Renal pelvis (tissue), 12 donors: ENCODE measurements at places on chromosomes 1 and 21.

DNA sequence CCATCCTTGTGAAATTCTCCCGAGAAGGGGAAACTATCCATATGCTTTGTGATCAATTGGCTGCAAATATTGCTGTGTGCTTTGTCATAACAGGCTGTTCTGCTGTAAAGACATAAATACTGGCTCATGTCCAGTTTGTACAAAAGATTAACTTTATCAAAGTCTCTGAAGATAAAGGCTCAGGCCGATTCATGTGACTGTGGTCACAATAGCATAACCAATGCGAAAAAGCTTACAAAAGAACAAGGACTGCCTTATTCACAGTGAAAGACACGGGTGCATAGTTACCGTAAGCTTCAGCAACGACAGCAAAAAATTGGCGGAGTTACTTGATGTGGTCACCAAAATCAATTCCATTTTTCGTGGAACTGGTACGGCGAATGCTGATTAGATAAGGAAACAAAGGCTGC lies 173.6 kb upstream of the CHRM3 start:
- no peak for DNase-seq

DNA sequence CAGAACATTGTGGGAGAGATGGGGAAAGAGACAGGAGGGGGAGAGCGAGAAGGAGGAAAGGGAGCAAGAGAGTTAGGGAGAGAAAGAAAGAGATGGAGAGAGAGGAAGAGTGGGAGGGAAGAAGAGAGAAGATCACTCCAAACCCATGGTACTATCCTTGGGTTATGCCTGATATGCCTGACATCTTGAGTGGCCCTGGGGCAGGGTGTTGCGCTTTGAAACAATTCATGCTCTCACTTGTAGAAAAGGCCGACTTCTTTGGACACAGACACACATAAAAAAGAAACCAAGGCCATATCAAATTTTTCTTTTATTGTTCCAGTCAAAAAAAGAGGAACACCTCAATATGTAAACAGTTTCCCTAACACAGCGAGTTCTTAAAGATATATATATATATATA lies 240.5 kb downstream of the DYRK1A start:
- no peak for DNase-seq

GRCh38 chr1:93448292-93448982 lies 519 bp downstream of the FNBP1L start:
- DNase-seq, result peak; percentile 48

DNA sequence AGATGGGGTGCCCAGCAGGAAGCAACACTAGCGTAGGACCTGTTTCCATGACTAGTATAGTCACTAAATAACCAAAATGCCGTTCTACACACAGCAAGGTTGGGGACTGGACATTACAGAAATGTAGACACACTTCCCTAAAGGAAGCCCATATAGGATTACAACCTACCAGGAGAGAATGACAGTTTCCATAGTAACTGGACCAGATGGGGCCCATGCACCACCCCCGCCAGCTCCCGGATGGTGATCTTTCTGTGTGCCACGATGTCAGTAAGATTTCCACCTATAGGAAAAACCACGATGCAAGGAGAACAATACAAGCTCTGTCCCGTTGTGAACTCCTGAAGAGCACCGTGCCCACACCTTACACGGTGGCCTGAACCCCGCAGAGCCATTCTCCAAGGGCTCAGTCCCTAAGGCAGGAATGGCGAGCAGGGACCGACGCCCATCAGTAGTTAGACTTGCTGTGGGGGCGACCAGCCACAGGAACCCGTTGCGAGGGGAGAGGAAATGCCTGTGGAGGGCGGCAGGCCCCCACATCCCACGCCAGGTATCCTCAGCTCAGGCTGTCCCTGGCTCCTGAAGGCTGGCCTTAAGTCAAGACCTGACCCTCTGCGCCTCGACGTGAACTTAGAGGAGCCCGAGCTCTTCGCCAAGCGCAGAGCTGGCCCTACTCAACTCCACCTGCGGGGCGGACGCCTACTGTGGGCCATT lies 13.6 kb upstream of the CEP85 start:
- peak; percentile 8 for DNase-seq

- DNase-seq, result no peak
Measured at GRCh38 chr1:20255666-20256065, 35.0 kb upstream of the VWA5B1 start.

GRCh38 chr1:9723068-9723805 lies 71.7 kb downstream of the PIK3CD start:
- no peak for DNase-seq

DNA sequence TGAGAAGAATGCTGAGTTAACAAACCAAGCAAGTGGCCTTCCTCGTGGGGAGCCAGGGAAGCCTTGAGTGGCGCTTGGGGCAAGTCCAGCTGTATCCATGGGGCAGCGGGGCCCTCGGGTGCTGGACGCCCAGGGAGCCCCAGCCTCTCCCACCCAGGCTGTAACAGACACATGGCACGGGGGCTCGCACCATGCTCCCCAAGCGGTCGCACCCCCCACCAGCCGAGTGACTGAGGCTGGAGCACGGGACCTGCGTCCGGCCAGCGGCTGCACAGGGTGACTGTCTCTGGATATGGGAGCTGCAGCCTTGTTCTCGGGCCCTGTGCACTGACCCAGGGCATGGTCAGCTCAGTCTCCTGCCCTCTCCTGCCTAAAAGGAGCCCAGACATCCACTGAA lies 53.9 kb upstream of the ACTRT2 start:
- no peak for DNase-seq

GRCh38 chr1:48055876-48056764 lies 58.9 kb upstream of the TRABD2B start:
- DNase-seq, result no peak

DNA sequence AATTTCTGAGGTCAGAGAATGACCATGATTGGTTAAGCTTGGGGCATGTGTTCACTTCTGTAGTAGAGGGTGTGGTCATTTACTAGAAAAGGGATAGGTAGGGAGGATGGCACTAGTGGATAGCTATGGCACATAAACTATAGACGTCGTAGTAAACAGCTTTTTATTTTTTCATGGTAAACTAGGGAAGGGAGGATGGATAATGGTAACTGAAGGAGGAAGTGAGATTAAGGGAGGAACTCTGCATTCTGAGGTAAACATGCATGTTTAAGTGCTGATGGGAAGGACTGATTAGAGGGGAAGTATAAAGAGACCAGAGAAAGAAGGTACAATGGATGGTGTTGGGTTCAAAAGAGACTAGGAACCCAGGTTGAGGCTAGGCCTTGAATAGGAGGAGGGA lies 26.9 kb downstream of the PTGS2 start:
- no peak for DNase-seq

DNA sequence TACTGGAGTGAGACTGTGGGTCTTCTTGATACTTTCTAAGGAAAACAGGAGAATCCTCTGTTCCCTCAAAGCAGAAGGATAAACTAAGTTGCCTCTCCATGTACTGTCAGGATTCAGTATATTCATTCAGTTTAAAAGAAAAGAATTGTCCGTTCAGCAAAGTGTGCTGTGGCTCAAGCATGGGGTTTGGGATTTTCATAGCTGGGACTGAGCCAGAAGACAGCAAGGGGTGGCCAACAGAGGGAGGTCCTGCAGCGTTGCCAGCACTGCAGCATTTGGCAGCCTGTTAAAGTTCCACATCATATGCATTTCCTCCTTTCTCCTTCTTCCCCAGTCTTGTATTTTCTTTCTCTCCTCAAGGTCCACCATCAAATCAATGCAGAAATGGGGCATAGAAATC lies 75.1 kb downstream of the DTL start:
- no peak for DNase-seq

DNA sequence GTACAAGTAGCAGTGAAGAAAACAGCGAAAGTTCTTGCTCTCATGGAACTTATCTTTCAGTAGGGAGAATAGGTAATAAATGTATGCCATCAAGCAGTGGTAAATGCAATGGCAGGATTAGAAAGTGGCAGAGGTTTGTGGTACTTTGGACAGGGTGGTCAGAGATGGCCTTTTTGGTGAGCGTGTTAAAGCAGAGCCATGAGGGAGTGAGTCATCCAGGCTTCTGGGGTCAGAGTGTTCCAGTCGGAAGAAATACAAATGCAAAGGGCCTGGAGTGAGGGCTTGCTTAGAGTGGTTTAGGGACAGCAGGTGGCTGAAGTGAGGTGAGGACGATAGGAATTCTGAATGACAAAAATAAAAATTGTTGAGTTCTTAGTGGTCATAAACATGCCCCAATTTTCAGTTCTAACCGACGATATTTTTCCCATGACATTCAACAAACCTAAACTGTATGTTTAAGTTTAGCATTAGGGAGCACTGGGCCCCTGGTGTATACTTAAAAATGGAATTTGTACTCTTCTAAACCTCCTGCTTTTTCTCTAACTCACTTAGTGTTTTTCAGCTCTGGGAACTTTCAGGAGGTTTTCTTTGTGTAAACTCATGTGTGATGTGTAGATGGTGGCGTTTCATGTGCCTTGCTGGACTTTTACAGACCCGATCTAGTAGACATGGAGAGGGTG lies 78.2 kb downstream of the MACF1 start:
- no peak for DNase-seq

DNA sequence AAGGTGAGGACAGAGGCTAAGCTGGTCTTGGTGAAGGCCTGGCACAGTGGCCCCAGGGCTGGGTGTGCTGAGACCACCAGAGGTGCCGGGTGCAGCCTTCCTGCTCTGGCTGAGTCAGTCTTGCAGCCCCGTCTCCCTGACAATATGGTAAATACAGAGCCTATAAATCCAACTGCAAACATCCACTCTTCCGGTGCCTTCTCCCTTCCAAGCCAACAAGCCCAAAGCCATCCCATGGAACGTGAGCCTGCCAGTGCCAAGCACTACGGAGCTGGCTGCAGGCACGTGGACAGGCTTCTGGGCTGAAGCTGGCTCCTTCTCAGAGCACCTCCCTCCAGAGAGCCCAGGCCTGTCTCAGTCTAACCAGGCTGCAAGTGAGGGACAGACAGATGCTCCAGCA lies 70.0 kb downstream of the TRABD2B start:
- no peak for DNase-seq

GRCh38 chr21:15669247-15669646 lies 60.5 kb upstream of the USP25 start:
- no peak for DNase-seq

DNA sequence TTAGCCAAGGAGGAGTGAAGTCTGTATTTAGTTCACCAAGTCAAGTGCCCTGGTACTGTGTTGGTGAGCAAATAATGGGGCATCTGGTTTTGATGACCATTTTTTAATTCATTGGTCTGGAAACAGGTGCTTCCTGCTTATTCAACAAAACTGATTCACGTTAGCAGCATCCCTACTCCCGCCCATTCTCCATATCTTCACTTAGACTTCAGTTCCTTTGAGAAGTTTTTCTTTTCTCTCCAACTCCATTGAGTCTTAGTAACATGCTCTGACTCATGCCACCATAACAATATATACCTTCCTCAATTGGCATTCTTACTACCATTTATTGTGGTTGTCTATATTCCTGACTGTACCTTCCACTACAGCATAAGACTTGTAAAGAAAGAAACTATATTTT lies 468.9 kb downstream of the DPYD start:
- DNase-seq, result no peak

- no peak for DNase-seq
Measured at GRCh38 chr1:59137276-59137615, 159.6 kb upstream of the FGGY start.

DNA sequence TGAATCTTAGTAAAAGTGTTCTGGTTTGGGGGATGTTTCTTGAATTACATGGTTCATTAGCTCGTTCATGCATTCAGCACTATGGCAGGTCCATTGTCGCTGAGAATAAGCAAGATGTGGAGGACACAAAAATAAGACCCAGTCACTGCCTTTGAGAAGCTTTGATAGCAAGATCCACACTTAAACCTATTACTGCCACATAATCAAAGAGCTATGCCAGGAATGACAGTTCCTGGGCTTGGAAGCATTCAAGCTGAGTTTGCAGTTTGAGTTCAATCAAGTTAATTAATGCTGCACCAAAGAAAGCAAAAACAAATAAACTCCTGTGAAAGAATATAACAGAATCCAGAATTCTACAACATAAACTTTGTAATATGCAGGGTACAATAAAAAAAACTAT lies 131.8 kb downstream of the MIS18A start:
- no peak for DNase-seq

- peak; percentile 36 for DNase-seq
Measured at GRCh38 chr1:40032240-40032891, 8.2 kb upstream of the CAP1 start.

DNA sequence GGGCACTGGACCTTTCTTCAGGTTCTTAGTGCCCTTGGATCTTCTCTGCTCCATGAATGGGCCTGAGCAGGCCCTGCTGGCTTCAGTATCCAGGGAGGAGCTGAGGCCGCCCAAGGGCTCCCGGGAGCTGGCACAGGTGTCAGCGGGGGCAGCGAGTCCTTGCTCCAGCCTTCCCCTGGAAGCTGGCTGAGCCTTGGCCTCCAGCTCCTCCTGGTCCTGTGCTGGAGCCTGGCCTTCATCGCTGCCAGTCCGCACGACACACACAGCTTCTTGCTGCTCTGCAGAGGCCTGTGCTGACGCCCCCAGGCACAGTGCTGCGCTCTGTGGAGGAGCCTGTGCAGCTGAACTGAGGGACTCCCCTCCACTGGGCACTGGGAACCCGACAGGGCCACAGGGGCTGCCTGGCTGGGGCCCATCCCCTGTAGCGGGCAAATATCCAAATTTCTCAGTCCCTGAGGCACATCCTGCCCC lies 1.7 kb downstream of the SPOCD1 start:
- no peak for DNase-seq

DNA sequence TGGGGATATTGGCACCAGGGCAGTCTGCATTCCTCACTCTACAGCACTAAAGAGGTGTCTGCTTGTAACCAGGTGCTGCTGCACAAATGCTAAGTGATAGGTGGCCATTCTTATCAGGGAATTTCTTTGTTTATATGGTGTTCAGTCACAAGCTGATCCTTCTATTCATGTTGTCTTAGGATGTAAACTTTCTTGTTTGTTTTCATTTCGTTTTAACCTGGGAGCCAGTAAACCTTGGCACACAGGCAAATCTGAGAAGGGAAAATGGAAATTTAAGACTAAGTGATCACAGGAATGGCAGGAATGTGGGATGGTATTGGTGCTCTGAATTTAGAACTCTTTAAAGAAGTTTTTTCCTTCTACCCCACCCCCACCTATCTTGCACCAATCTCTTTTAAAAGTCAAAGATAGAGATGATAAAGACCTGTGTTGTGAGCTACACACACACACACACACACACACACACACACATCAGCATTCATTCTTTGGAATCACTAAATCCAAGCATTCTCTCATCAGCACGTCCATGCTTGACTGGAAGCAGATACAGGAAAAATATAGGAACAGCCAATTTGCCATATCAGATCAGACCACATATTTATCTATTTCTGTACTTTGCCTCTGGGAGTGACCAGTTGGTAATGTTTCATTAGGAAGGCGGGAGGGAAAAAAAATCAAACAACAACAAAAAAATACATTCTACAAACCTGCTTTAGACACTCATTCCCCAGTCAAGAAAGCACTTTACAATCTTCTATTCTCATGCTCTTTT lies 451.4 kb upstream of the ADGRL2 start:
- DNase-seq, result no peak

DNA sequence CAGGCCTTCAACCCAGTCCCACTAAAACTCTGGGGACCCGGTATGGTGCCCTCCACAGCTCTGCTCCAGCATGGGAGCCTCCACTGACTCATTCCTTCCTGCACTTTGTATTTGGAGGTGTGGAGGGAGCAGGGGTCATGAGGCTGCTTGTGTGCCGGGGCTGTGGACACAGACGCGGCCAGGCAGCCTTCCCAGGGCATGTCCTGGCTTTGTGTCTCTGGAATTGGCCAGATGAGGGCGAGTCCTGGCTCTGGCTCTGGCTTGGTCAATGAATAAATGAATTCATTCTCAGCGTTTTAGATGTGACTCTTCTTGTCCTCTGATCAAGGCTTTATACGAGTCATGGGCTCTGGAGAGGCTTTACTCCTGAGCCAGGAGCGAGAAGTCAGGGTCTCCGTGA lies 19.1 kb downstream of the AJAP1 start:
- no peak for DNase-seq
